ENCODE measurements at places on chromosomes 2 and 18.

DNA sequence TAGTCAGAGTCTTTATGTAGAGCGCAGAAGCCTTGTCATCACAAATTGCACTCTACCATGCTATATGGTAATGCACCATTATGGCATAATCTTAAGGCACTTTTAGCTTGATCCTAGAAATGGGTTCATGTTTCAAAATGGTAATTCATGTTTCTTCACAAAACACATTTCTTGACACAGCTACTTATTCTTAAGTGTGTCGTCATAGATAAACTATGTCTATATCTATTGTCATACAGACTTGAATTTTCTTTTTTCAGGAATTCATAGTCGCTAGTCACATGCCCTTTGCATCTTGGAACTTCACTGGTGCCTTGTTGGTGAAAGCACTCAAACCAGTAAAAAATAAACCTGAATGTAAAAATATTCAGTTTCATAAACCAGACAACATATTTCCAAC lies 1578.2 kb downstream of the LRP1B start:
- no peak for DNase-seq

- no peak for DNase-seq
Measured at GRCh38 chr18:8319798-8320489, 289.3 kb upstream of the RAB12 start.

- DNase-seq, result no peak
Measured at GRCh38 chr18:27719680-27720079, 457.2 kb downstream of the CDH2 start.

GRCh38 chr2:158777077-158777476 lies 18.0 kb upstream of the DAPL1 start:
- DNase-seq, result no peak

GRCh38 chr18:61948281-61948741 lies 55.5 kb upstream of the RNF152 start:
- DNase-seq, result no peak

DNA sequence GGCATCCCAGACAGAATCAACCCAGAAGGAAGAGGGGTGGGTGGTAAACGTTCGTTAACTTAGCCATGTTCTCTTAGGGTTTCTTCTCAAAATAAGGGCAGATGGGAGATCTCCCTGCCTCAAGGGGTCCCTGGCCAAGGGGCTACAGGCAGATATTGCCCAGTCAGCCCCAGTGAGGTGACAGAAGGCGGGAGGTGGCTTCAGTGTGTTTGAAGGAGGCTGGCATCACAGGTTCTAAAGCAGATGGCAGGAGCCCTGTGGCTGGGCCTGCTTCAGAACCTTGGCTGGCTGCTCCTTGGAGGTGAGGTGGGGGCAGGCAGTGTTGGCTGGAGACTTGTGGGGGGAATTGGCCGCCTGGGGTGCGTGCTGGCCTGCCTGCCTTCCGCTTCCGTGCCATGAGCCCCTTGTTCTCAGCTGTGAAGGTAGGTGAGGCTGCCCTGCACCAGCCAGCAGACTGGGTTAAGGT lies 23.5 kb downstream of the HPCAL1 start:
- DNase-seq, result no peak

DNA sequence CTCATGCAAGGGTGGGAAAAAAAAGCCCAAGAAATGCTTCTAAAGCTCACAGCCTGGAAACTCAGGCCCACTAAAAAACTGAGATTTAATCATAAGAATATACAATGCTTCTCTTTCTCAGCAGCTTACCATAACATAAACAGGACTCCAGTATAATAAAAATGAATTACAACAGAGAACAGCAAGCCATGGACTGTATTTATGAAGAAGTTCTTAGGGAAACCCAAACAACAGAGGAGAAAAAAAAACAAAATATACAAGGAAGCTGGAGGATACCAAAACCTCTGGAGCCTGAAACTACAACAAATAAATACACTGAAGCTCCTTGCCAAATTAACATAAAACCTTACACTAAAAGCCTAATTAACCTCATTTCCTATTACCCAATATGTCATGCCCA lies 187.8 kb downstream of the RDH14 start:
- no peak for DNase-seq

DNA sequence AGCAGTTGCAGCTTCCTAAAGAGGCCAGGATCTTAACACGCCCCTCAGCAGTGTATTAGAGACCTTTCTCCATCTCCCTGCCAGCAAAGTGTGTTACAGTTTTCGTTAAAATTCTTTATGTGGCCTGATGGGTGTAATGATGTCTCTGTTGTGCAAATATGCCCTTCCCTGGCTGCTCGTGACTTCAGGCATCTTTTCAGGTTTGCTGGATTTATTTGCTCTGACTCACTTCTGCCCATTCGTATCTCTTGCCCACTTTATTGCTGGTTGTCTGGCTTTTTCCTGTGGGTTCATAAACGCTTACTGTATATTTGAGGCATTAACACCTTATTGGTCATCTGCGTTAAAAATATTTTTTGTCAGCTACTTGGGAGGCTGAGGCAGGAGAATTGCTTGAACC lies 134.5 kb downstream of the ASB1 start:
- no peak for DNase-seq

- DNase-seq, result no peak
Measured at GRCh38 chr2:172119089-172119488, 16.4 kb upstream of the DLX2 start.

DNA sequence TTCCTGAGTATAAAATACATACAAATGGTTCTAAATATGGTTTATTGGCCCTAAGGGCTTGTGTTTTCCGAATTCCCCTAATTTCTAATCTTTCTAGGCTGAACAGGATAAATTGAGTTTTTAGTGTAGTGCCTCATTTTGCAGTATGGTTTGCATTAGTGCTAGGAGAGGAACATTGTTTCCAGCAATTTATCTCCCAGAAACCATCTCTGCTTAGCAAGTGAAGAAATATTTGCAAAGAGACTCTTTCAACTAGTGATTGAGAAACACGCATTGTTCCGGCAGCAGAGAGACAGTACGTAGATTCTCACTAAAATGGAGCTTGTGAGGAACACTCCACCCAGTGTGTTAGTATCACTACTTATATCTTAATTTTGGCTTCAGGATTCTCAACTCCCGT lies 177.8 kb upstream of the EPAS1 start:
- DNase-seq, result no peak

DNA sequence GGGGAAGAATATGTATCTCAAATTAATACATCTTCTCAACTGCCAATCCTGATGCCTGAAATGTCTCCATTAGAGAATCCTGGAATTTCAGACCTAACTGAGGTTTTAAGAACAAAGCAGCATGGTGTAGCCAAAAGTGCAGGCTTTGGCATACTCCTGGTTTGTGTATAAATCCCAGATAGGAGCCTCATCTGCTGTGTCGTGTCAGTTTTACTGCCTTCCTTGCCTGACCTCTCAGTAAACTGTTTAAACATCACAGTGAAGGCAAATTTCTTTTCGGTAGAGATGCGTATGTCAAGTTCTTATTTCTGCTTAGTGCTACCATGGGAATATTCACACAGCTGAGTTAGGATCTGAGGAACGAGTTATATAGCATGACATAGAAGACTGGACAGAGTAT lies 7.3 kb downstream of the SCG2 start:
- DNase-seq, result no peak

DNA sequence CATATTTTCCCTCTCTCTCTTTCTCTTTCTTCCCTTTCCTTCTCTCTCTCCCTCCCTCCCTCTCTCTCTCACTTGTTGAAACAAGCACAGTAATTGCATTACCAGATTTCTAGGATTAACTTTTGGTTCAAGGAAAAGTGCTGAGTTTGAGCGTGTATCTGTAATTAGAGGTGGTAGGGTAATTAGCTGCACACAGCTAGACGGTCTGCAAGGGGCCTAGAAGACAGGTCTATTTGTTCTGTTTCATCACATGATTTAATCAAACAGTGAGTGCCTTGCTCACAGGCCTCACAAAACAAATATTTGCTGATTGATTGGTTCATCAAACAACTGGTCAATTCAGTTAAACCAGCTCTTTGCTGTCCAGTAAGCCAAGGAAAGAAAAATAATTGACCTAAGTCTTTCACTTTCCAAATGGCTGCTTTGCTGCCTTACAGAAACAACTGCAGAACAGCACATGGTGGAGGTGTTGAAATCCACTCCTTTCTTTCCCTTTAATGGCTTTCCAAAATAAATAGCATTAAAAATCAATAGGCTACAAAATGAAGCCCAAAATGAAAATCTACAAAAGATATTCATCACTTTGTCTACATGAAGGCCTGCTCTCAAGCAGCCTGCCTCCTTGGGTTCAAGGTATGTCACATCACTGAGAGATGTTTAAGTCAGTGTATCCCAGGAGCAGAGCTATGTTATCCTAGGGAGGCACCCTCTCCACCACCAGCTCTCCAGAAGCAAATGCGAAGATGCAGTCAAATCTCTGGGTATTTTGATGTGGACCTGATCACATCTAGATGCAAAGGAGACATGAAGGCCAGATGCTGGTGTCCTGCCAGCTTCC lies 264.4 kb upstream of the SIX2 start:
- DNase-seq, result no peak

DNA sequence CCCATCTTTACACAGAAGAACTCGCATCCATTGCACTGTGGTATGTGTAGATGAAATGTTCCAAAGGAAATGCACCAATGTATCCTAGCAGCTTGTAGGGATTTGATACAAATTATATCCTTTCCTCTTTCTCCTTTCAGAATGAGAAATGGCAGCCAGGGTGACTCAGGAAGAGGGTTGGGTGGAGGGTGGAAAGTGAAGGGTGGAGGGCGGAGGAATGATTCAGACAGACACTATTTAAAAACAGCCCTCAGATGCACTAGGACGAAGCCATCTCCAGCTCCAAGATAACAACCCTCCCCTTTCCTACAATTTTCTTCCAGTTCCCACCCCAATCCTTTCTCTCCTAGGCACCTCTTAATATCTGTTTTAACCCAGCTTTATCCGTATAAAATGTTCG lies 96.2 kb upstream of the STK39 start:
- no peak for DNase-seq

DNA sequence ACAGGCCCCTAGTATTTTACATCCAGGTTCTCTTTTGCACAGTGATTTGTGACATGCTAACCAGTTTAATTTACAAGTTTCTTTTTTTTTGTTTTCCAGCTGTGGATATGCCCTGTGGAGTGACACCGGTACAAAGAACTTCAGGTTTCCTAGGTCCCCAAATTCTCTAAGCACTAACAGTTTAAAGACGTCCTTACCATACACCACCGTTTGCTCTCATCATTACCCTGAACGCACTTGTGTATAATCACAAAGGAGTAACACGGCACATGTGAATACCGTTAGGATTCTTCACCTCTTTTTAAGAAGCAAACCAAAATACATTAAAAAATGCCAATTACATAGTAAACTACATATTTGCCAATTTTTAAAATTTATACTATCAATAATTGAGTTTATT lies 853 bp downstream of the LANCL1 start:
- peak; percentile 16 for DNase-seq

- no peak for DNase-seq
Measured at GRCh38 chr2:95158891-95159619, 593 bp downstream of the ZNF514 start.

DNA sequence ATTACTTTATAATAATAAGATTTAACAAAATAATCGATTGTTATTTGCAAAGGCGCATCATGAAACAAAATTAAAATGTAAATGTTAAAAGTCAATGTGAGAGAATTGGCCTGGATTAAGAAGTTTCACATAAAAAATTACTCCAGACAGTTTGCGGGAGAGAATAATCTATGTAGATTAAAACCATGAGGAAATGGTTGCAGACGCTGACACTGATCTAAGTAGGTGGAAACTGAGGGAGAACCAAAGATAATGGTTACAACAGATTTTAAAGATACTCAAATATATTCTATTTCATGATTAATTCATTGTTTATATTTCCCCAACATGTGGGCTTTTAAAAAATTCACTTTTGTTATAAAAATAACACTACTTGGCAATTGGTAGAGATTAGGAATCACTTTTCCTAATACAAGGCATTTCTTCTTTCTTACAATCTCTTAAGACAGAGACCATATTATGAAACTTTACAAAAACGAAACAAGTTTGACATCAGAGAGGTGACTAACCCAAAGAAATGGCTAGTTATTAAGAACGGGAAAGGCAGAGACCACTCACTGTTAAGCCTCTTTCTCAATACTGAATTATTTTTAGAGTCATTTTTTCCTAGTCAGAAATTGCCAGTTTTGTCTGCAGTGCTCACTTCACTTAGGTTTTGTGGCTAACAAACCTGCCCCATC lies 1.6 kb downstream of the KANSL1L start:
- peak; percentile 10 for DNase-seq

- DNase-seq, result no peak
Measured at GRCh38 chr18:22483407-22483806, 65.7 kb upstream of the CTAGE1 start.

DNA sequence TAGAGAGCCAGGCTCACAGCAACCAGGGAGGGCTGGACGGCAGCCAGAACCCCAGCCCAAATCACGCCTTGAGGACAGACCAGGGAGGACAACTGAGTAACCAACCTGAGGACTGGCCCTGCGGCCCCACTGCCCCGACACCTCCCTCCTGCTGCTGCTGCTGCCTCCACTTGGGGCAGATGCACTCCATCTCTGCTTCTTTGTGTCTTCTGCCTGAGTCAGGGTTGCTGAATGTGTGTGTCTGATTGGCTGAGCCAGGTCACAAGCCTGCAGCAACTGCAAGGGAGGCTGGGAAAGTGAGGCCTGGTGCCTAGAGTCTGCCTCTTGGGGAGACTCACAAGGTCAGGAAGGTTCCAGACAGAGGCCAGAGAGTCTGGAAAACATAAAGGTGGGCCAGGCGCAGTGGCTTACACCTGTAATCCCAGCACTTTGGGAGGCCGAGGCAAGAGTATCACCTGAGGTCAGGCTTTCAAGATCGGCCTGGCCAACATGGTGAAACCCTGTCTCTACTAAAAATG lies 83.4 kb downstream of the ZFP36L2 start:
- no peak for DNase-seq

- DNase-seq, result no peak
Measured at GRCh38 chr2:149278872-149279264, 51.5 kb upstream of the LYPD6 start.

DNA sequence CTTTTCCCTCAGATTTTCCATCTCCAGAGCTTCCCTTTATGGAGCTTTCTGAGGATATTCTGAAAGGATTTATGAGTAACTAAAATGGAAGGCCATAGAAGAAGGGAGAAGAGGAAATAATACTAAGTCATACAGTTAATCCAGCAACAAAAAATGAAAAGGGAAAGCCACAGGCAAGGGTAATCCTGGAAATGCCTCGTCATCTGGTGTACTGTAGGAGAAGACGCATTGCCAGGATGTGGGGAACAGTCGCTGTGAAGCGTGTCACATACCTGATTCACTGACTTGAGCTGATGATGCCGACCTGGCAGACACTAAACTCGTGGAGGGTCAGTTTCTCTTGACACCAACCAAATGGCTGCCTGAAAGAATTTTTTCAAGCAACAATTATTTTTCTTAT lies 34.7 kb upstream of the ALPP start:
- DNase-seq, result no peak

DNA sequence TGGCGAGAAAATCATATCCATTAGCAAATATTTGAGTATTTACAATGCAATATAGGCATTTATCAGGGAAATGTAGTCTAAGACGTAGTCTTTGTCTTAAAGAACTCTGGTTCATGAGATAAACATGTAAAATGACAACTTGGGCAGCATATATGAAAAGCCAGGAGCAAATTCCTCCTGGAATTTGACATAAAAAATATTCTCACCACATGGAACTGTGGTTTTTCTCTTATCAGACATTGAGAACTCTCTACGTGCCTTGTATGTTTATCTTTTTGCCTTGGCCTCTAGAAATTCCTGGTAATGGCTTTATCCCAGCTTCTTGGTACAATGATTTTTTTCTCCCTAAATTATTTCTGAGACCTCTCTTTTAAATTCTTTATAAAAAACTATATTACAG lies 2.8 kb downstream of the MAPK4 start:
- no peak for DNase-seq

Data from CD4-positive, alpha-beta memory T cell (primary cell).